HEK293T (cell line): ENCODE measurements at places on chromosomes 11 and 22.

DNA sequence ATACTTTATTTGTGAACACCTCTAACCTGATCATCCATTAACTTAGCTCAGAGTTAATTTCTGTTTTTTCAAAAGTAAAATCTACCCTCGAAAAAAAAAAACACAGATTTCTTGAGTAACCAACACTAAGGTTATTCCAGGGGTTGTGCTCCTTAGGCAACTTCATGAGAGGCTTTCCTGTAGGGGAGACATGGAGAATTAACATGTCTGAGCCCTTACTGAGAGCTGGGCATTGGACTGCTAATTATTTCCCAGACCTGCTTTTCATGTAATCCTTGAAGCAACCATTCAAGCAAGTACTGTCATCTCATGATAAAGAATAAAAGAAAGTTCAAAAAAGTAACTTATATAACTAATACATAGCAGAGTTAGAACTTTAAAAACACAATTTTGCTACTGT lies 13.5 kb upstream of the UPB1 start:
- DNase-seq, result no peak

DNA sequence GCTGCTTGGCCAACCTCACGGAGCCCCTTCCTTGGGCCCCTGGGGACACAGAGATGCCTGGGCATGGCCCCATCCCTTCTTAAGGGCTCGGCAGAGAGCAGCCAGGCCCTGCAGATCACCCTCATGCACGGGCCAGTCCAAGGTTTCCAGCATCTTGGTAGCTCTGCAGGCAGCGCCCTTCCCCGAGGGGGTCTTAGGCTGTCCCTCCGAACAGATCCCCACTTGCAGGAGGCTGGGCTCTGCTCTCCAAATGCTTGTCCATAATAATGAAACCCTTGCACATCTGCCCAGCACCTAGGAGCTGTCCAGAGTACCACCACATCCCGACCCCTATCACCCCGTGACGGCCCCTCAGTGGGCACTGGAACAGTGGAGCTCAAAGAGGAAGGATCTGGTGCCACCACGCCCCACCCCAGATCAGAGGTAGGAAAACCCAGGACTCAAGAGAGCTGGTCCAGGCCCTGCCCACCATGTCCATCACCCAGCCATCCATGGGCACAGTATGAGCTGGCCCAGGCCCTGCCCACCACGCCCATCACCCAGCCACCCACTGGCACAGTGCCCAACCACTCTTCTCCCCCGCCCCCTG lies 92.5 kb upstream of the PRR5 start:
- DNase-seq, result no peak

GRCh38 chr11:93084727-93085505 lies 112.9 kb downstream of the SLC36A4 start:
- no peak for DNase-seq

- DNase-seq, result peak; percentile 31
Measured at GRCh38 chr11:44950031-44950624, 555 bp downstream of the TP53I11 start.

DNA sequence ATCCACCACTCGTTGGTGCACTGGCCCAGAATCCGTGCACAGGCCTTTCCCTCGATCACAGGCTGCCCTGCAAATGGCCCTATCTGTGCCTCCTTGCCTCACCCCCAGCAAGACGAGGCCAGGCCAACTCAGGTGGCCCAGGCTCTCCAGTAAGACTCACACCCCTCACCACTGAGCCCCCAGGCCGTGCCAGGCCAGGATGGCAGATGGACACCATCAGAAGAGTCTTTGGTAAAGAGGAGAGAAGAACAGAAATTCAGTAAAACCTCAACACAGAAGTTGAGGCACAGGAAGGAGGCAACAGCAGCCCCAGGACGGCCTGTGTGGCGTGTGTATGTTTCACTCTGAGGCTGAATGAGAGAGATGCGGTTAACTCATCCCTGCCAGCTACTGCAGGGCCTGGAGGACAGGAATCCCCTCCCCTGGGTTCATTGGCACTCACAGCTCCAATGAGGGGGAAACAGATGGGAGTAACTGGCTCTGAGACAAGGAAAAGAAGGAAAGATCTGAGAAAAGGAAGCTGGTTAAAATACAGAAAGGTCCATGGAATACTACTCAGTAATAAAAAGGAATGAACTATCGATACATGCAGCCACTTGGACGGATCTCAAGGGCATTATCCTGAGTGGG lies 54.1 kb upstream of the WNT11 start:
- no peak for DNase-seq

DNA sequence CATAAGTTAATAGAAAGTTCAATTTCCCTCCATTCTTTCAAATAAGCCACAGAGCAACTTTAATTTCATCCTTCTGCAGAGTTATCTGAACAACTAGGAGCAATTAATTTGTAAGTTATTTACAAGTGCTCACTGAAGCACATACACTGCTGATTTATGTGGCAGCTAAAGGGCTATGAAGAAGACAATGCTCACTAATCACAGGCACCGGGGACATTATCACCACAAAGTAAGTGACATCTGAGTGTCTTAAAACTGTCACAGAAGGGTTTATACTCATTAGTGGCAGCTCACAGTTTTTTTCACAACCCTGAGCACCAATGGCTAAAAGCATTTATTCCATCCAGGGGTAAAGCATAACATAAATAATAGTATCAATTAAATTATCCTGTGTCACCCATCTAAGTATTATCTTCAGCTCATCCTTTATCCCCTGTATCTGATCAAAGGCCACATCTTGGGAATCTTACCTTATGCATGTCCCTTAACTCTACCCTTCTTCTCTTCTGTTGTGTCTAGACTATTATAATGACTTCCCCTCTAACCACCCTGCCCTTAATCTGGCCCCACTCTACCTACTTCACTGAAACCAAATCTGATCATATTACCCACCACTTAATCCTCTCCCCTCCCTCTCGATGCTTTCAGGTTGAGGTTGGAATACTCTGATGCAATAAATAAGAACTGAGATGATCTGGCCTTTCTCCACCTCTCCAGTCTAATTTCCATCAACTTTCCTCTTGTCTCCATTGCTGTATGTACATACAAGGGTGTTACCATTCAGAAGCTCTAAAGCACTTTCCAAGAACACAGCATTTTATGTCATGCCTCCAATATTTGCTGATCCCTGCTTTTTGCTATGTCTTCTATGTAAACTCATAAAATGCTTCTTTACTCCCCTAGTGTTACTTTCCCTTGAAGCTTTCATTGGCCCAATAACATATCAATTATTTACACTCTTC lies 252.7 kb downstream of the CASP12 start:
- no peak for DNase-seq

GRCh38 chr22:30453731-30454510 lies 17.9 kb downstream of the SEC14L3 start:
- DNase-seq, result no peak

GRCh38 chr22:19043121-19044085 lies 78.8 kb downstream of the DGCR2 start:
- no peak for DNase-seq

- no peak for DNase-seq
Measured at GRCh38 chr11:97234016-97234415, 844.2 kb downstream of the JRKL start.

DNA sequence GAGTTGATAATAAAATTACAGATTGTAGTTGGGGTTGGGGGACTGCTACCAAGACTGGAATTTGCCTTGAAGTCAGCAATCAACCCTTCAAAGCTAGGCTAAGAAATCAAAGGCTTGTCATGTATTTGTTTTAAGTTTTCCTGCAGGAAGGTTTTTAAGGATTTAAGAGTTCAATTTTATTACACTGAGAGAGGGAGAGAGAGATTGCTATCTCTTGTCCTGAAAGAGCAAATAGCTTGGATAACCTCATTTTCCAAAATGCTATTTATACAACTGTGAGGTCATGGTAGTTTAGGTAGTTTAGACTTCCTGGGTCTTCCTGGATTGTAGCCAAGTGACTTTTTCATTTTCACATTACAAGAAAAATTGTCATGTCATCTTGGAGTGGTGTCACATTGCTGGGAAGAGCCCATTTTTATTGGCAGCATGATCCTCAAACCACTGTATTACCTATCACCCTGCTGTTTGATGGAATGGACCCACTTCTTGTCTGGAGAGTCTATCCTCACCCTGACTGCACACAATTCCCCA lies 10.1 kb upstream of the PRSS23 start:
- peak; percentile 19 for DNase-seq

- DNase-seq, result no peak
Measured at GRCh38 chr22:29231971-29232959, 26.6 kb downstream of the EMID1 start.

DNA sequence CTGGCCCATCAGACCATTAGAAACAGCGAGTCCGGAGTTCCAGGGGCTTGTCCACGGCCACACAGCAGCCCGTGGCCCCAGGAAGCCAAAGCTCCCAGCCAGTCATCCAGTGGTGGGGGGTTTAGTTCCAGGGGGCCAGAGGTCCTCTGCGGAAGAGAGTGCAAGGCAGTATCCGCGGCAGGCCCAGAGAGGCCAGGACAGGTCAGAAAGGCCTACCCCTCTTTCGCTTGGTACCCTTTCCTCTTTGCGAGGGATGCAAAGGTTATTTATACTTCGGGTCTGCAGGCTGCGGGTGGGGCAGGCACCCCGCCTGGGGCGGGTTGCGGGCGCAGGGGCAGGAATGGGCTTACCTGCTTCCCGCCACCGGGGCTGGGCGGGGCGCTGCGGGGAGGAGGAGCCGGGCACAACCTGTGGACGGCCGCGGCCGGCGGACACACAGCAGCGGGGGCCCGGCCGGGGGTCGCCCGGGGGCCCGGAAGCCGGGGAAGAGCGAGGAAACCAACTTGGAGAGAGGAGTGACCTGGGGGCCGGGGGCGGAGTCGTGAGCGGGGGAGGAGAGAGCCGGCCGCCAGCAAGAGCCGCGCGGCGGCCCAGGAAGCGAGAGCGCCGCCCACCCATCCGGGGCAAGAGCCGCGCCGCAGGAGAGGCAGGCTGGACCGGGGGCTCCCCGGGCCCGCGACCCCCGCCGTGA lies at the start of gene SH3BP1:
Gene SH3BP1 (plus strand): TSS at position 600 of the 691 bp plus-strand sequence. CDS start 119 bp downstream, outside the sequence.
- peak; percentile 70 for DNase-seq

GRCh38 chr11:29333993-29334775 lies 682.6 kb downstream of the KCNA4 start:
- DNase-seq, result peak; percentile 36

DNA sequence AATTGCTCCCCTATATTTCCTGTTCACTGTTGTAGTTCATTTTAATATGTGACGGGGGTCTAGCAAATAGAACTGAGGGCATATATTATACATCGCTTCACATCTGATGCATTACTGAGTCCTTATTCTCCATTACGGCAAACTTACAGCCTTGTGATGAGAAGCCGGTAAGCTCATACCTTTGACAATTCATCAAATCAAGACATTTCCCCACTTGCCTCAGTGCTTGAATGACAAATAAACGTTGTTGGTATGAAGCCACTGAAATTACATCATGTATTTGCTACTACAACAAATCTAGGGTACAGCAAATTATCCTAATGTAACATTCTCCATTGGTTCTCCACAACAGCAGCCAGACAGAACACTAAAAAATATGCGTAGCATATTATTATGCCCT lies 1999.8 kb downstream of the LRRC4C start:
- DNase-seq, result no peak

GRCh38 chr11:123129920-123130319 lies 65.1 kb downstream of the CLMP start:
- DNase-seq, result no peak

- peak; percentile 3 for DNase-seq
Measured at GRCh38 chr11:133842053-133842452, 3.3 kb downstream of the SPATA19 start.

- no peak for DNase-seq
Measured at GRCh38 chr11:78520230-78520629, 54.4 kb downstream of the NARS2 start.

GRCh38 chr11:119854521-119854920 lies 125.5 kb upstream of the NECTIN1 start:
- no peak for DNase-seq

DNA sequence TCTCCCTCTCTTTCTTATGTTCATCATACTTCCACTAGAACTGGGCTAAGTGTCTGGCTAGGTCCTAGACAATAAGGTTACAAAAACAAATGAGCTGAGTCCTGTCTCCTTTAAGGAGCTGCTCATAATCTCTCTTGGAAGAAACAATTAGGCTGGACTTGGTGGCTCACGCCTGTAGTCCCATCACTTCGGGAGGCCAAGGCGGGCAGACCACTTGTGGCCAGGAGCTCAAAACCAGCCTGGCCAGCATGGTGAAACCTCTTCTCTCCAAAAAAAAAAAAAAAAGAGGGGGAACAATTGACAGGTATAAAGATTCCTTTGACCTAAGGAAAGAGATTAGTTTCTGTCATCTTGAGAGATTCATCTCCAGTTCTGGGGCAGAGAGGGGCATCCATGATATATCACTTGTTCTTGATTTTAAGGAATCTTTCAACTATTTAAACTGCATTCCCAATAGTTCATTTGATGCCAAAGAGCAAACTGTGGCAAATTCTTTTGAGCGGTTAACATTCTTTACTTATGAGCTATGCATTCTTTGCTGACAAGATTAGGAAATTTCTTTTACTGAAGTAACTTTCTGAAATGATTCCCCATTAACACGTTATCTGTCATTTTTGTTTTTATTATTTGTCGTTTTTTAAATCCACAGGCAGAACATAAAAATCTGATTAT lies 125.5 kb downstream of the C11orf87 start:
- no peak for DNase-seq

- no peak for DNase-seq
Measured at GRCh38 chr11:94544646-94545263, 1.0 kb downstream of the FUT4 start.

- peak; percentile 12 for DNase-seq
Measured at GRCh38 chr11:83723999-83724398, 437.8 kb upstream of the CCDC90B start.

- DNase-seq, result peak; percentile 89
Measured at GRCh38 chr11:60924110-60924905, at the start of gene TMEM132A. Gene TMEM132A (plus strand): TSS chr11:60924460. CDS start chr11:60924634, 174 bp downstream.

DNA sequence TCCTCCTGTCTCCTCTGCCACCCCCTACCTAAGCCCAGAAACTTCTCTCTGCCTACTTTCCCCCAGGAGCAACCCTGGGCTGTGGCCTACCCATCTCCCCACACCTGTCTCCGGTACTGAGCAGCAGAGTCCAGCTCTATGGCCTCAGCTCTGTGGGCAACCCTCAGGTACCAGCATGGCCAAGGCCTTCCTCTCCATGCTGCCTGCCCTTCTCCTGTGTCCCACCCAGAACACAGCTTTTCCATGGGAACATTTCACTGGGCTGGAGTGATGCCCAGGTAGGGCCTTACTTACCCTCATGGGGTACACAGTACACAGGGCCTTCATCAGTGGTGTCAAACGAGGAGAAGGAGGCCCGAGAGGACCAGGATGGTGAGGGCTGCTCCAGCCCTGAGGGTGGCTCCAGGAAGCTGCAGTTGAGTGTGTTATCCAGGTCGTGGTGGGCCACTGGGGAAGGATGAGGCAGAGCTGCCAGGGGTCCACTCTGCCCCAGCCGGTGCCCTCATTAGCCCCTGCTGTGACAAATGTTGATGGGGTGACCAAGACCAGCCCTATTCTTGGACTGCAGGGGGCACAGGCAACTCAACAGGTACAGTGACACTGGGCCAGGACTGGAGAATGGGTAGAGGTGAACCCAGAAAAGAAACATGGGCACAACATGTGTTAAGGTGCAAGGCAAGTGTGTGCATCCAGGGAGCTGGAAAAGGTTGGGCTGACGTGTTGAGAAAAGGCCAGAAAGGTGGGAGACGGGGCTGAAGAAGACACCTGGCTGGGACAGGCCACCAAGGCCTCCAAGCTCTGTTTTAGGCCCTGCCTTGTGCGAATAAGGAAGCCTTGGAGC lies 10.3 kb downstream of the SCARF2 start:
- no peak for DNase-seq
